ENCODE measurements at places on chromosomes 13 and 19.
A peak's percentile ranks its signal among the peaks of the same experiment; 100 is the strongest.

DNA sequence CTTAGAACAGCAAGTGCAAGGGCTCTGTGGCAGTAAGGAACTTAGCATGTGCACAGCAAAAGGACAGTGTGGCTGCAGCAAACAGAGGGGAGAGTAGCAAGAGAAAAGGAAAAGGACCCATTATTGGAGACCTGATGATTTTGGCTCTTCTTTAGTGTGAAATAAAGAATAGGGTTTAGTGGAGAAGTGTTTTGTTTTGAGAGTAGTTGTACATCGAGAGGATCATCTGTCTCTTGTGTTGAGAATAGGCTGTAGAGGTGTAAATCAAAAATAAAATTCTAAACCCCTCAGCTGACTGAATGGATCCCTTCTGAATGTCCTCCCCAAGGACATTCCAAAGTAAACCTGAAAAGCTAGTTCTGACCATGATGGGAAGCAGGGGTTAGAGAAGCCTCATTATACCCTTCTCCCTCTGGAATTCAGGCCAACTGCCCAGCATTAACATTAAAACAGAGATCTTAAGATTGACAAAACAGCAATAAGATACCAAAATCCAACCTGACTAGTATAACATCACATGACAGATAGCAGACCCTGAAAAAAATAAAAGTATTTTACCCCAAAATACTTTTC, 73.6 kb upstream of the OBI1 start:
- no peak for DNase-seq

DNA sequence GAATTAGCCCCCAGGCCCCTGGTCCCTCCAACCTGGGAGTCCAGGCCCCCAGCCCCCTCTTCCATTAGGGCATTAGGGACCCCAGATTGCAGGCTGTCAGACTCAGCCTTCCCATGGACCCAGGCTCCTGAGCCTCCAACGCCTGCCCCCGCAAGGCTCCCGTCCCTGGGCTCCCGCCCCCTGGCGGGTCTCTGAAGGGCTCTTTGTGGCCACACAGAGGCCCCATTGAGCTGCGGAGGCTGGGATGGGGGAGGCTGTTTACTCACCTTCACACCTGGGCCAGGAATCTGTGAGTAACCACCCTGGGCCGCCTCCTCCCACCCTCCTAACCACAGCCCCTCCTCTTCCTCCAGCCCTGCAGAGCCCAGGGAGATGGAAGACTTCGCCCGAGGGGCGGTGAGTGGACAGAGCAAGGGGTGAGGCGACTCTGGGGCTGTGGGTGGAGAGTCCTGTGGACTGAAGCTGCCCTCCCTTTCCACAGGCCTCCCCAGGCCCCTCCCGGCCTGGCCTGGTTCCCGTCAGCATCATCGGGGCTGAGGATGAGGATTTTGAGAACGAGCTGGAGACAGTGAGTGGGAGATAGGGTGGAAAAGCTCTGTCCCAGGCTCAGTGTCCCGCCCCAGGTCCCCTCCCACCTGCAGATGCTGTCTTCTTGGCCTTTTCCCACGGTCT, 4.9 kb downstream of the ARHGEF1 start:
- no peak for DNase-seq

- DNase-seq: no peak
Observed at GRCh38 chr13:23254506-23254905, 73.7 kb downstream of the SGCG start.

GRCh38 chr19:808423-808775, 11.1 kb downstream of the PTBP1 start:
- DNase-seq: no peak

GRCh38 chr13:62432295-62432694, 1016.6 kb upstream of the PCDH20 start:
- DNase-seq: no peak

DNA sequence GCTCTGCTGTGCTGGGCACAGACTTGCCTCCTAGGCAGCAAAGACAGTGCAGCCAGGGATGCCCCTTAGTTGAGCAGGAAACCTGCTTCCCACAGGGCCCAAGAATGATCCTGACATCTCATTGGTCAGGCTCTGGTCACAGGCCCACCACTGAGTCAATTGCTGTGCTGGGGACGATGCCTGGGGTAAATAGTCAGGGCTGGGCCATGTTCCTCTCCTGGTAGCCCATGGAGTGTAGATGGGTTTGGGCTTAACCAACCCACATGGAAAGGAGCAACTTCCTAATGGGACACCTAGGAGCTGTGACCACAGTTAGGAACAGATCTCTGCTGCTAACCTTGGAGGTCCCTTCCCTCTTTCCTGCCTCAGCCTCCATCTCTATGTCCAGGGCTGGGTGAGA, 212.5 kb upstream of the ZNF536 start:
- DNase-seq: no peak

DNA sequence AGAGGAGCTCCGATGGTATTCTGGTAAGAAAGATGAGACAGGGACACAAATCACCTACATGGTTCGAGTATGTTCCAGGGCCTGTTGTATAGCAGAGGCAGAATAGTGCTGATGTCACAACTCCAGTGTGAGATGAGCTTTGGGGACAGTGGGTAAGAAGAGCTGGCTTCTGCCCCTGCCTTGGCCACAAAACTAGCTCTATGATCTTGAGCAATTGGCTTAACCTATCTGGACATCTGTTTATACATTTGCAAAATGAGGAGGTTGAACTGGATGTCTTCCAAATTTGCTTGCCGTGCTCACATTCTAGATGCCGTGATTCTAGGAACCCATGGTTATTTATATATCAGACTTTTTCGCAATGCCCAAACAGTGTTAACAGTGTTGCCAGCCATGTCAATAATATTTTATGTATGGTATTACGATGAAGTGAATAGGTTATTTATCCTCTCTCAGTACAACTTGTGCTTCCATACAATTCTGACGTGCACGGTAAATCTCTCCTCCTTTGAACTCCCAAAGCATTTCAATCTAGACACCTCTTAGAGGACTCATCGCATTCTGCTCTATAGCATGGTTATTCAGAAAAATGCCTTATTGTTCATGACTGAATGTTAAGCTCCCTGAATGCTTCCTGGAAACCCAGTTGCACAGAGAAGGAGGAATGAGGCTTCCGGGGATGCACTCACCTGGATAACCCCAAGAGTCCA, 316.0 kb downstream of the FOXO1 start:
- no peak for DNase-seq

DNA sequence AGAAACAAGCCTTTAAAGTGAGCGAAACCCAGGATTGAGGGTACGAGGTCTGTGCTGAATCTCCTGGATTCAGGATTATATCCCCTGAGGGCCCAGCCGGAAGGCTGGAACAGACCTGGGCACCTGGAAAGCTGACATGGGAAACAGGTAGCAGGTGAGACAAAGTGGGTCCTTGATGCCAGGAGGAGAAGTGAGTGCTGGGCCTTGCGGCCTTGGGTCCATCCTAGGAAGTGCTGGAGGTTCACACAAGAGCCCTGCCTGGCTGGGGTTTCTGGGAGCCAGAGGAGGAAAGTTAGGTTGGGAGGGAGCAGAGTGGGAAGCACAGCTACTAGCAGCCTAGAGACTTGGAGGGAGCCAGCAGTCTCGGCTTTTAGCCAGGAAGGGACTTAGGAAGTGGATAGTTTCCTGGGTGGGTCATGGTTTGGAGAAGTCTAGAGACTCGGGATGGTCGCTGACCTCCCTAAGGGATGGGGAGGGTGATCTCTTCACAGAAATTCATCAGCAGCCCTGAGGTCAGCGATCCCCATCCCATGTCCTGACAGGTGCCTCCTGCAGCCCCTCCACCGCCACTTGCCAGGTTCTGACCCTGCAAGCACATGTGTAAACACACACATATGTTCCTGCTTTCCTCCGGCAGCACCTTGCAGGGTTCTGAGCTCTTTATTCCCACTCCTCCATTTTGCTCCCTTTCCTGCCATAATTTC, 29.4 kb upstream of the ZNF492 start:
- DNase-seq: peak; percentile 65

All from posterior vena cava (tissue), 2 donors.